ENCODE measurements at places on chromosomes 7 and 10. TPM values are rescaled to one million over a fixed set of nuclear protein-coding genes. Genes with fewer than 3 reads are reported as not detected.

DNA sequence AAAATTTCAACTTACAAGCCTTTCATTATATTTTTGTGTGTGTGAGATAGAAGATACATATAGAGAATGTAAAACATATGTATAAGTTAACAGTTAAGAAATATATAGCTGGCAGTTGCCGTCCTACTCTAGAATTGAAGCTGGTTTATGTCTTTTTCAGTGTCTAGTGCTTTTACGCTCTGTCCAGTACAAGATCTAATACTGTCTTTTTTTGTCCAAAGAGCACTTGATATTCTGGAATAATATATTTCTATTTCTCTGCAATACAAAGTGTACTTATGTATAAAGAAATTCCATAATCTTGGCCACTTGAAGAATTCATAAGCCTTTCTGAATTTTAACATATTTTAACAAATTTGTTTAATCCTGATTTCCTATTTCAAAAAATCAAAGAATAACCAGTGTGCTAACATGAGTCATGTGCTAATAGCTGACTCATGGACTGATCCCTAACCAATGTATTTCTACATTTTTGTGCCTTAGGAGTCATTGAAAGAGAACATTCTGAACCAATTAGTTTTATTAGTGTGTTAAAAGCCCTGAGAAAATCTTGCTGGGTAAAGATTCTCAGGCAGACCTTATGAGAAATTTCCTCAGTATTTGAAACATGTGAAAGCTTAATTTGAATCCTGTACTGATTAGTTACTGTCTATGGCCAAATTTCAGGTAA, 73.2 kb upstream of the CCAR1 start:
- H3K36me3 ChIP-seq, result no peaks in the 10 kb centered on the region
- DNase-seq, result peak; percentile 93
- H3K27ac ChIP-seq, result peak overlapping the region; percentile 78
- H3K27me3 ChIP-seq, result no peaks in the 10 kb centered on the region

GRCh38 chr7:101373812-101374614, 11.3 kb downstream of the COL26A1 start:
- no peak overlapping the region for H3K4me3 ChIP-seq
- H3K36me3 ChIP-seq, result no peaks in the 10 kb centered on the region
- peak; percentile 23 for DNase-seq
- H3K4me1 ChIP-seq, result 0 out of 2 replicates have a peak, but pooled peaks cover 8% of the 10 kb centered on the region
- H3K27ac ChIP-seq, result no peak overlapping the region

DNA sequence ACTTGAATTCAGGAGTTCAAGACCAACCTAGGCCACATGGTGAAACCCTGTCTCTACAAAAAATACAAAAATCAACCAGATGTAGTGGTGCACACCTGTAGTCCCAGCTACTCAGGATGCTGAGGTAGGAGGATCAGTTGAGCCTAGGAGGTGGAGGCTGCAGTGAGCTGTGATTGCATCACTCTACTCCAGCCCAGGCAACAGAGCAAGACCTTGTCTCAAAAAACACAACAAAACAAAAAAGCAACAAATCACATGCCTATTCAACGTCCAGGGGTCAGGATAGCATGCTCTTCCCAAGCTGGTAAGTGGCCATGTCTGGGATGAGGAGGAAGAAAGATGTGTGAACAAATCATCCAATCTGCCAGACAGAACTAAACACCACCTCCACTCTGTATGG, 6.2 kb upstream of the RADIL start:
- H3K27ac ChIP-seq, result no peak overlapping the region
- no peaks in the 10 kb centered on the region for H3K27me3 ChIP-seq
- H3K4me1 ChIP-seq, result no peaks in the 10 kb centered on the region

DNA sequence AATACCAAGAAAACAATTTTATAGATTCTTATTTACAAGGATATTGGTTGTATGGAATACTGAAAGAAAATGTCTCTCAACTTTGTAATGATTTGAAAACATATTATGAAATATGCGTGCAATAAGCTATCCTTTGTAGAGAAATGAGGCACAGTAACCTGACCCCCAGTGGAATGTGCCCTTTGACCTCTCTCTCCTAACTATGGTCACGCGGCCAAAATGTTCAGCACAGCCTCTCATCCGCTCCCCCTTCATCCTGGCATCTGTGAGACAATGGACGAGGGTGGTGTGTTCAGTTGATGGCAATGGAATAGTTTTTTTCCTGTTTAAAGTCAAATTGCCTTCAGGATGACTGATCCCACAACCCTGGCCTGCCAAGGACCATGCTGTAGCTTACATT, 13.3 kb downstream of the BEND7 start:
- no peaks in the 10 kb centered on the region for H3K27me3 ChIP-seq
- H3K27ac ChIP-seq, result no peak overlapping the region
- H3K4me1 ChIP-seq, result no peaks in the 10 kb centered on the region
- H3K4me3 ChIP-seq, result no peak overlapping the region

AKR1B15 gene
- not detected for total RNA-seq

NRCAM gene
- 11.0 TPM for total RNA-seq

DNA sequence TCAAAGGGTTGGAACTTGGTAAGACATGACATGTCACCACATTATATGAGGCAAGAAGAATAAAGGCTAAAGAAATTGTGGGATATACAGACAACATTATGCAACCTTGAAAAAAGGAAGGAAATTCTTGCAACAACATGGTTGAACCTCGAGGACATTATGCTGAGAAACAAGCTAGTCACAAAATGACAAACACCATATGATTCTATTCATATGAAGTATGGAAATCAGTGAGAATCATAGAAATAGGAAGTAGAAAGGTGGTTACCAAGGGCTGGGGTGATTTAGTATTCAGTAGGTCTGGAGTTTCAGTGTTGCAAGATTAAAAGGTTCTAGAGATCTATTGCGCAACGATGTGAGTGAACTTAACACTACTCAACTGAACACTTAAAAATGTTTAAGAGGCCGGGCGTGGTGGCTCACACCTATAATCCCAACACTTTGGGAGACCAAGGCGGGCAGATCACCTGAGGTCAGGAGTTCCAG, 126.9 kb upstream of the TBX20 start:
- H3K4me1 ChIP-seq, result no peaks in the 10 kb centered on the region
- DNase-seq, result peak; percentile 2
- no peak overlapping the region for H3K27ac ChIP-seq
- no peaks in the 10 kb centered on the region for H3K27me3 ChIP-seq

ASB10 gene
- total RNA-seq, result not detected
